GM20000 (cell line): ENCODE measurements at places on chromosomes 2 and 18.

DNA sequence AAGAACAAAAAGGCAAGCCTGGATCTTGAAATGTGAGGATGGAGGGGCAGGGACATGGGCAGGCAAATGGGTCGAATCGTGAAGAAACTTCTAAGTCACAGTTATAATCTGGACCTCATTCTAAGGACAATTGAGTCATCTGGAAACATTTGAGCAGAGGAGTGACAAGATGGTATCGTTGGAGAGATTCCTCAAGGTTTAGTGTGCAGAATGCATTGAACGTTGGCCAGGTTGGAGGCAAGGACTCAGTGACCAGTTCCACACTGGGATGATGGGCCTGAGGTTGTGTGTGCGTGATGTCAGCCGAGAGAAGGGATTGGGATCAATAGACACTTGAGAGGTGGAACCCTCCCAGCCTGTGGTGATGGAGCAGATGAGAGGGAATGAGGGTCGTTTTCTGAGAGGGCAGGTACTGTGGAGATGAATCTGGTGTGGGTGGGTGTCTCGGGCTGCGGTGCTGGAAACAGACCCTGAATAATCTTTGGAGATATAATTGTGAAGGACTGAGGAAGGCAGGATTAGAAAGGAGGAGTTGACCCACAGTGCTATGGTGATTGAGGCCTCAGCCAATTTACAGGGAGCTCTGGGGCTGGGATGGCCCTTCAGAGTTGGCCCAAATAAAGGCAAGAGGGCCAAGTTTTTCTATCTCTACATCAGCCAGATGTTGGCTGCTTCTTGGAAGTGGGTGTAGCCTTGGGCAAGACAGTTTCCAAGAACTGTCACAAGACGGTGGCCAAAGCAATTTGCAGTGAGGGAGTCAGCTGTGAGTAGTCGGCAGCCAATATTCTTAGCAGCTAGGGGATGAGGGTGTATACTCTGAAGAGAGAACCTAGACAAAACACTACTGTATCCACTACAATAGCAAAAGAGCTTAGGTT lies 5.8 kb upstream of the ZNF532 start:
- DNase-seq: no peak

GRCh38 chr2:65549631-65550030 lies 117.2 kb upstream of the SPRED2 start:
- DNase-seq: no peak

DNA sequence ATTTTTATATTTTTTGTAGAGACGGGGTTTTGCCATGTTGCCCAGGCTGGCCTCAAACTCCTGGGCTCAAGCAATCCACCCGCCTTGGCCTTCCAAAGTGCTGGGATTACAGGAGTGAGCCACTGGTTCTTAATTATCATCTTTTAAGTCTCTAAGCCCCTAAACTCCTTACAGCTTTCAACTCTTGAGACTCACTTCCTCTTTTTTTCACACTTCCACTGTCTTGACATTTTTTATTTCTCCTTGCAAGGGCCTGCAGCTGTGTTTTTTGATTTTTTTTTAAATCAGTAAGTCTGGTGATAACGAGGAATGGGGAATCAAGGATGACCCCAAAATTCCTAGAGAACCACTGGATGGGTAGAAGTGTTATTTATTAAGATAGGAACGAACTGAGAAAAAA lies 8.6 kb upstream of the ABCB11 start:
- DNase-seq: peak; percentile 17

DNA sequence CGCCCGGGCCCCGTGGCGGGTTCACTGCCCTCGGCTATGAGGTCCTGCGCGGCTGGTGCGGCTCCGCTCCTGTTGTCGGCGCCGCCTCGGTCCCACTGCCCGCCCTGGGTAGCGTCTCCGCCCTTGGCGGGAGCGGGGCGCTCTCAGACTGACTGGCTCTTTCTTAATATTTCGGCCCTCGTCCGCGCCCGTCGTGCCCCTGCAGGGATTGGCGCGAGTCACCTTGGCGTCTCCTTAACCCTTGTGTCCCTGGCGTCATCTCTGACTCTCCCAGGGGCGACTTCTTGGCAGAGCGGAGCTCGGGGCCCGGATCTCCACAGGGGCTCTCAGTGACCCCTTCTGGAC lies 1.3 kb downstream of the PTMA start:
- no peak for DNase-seq

GRCh38 chr2:155223781-155224406 lies 525.4 kb downstream of the KCNJ3 start:
- peak; percentile 11 for DNase-seq

- no peak for DNase-seq
Observed at GRCh38 chr2:102768892-102769291, 7.1 kb downstream of the TMEM182 start.

- no peak for DNase-seq
Observed at GRCh38 chr2:37507703-37508102, 163.3 kb downstream of the QPCT start.

DNA sequence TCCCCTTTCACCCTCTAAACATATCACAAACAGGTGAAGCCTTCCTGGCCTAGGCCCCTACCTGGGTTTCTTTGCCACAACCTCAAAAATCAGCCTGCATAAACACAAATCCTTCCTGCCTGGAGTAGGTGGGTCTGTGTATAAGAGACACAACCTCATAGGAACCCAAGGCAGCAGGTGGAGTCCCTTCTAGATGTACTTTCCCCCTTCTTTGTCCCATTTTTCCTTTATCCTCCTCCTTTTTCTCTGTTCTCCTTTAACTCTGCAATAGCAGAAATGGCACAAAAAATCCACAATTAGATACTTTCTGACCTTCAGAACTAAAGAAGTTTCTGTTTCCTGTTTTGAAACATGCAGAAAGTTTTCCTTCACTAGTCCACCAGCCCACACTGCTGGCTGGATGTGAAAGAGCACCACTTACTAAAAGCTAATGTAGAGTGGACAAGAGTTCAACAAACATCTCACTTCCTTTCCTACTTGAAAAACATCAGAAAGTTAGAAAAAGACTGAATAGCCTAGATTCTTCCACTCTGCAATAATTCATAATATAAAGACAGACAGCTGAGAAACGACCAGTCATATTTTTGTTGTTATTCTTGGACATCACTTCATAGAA lies 11.2 kb downstream of the SLC40A1 start:
- no peak for DNase-seq

GRCh38 chr18:22613058-22613690 lies 195.5 kb upstream of the CTAGE1 start:
- DNase-seq: no peak

DNA sequence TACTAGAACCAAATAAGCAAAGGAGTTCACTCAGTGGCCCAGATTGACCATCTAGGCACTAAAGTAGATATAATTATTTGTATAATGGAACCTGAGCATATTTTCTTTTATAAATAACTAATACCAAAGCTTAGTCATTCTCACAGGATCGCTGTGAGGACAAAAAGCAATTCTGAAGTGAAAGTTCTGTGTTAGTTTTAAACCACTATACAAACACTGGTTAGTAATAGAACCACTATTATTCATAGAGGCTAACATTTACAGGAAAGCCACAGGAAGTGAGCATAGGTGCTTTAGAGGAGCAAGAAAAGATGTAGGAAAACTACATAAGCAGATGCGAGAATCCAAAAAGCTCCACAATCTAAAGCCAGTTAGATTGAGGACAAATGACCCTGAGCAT lies 364.7 kb downstream of the XIRP2 start:
- no peak for DNase-seq

DNA sequence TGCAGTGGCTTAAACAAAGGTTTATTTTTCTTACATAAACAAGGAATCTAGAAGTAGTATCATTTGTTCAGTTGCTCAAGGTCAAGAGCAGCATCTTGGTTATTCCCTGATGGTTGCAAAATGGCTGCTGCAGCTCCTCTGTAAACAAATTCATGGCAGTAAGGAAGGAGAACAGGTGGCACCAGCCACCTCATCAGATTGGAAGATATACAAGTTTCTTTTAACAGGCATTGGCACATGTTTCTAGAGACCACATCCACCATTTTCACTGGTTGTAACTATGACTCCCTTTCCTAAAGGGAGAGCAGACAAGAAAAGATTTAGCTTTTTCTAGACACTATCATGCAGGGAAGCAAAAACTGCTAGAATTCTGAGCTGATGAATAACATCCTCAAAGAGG lies 46.3 kb downstream of the PKDCC start:
- DNase-seq: no peak

GRCh38 chr2:38164881-38165280 lies 88.9 kb upstream of the CYP1B1 start:
- DNase-seq: peak; percentile 24

GRCh38 chr2:148948868-148949267 lies 73.8 kb downstream of the KIF5C start:
- no peak for DNase-seq

DNA sequence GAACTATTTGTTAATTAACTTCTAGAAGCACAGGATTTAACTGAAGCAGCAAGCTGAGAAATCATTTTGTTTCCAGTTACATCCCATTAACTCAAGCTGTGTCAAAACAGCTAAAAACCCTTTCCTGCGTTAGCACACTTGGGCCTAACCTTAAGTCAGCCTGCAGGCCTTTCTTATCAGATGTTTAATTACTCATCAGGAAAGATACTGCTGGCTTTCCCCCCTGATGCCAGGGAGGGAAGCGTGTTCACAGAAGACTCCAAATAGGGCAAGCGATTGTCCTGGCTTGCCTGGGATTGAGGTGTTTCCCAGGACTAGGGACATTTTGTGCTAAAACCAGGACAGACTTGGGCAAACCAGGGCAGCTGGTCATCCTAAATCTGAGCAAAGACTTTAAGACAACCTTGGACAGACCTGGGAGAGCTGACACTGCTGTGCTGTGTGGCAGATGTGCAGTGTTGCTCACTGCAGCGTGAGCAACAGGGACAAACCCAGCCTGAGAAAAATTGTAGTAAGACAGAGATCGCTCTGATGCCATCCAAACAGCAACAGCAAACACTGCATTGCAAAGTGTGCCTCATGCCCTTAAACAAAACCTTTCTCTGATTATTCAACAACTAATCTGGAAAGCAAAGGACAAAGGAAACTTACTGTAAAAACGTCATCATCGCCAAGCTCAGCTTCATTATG lies 100.9 kb downstream of the SPRED2 start:
- DNase-seq: no peak

- peak; percentile 69 for DNase-seq
Observed at GRCh38 chr2:29309090-29310029, 194.1 kb downstream of the CLIP4 start.

DNA sequence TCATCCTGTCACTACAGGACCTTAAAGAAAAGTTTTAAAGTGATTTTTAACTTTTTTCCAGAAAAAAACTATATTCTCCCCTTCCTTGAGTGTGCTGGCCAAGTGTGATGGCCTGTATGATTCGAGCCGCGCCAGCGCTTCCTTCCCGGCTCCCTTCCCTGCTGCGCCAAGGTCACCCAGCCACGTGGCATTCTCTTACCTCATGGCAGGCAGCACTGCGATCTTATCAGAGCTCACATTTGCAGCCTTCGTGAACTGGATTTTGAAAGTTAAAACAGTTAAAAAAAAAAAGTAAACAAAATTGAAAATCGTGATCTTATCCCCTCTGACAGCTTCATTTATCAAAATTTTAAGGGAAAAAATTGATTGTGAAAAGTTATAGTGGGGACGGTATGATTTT lies 279.8 kb downstream of the PTGR3 start:
- no peak for DNase-seq

DNA sequence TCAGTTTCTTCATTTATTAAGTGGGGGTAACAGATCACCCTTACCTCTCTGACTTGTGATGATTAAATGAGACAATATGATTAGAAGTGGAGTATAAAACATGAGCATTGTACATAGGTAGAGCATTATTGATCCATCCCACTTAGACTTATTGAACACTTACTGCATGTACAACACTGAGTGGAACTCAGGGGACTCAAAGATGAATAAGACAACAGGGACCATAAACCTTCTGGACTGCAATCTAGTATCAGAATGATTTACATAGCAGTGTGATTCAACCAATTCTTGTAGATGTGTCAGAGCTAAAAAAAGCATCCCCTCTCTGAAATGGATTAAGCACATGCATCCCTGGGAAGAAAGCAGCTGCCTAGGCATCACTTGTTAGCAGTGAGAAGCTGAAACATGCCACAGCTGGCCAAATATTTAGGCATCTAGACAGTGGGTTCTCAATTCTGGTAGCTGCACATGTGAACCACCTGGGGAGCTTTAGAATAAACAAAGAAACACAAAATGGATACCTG lies 111.5 kb downstream of the CYRIA start:
- DNase-seq: no peak

GRCh38 chr2:661360-661635 lies 15.9 kb downstream of the TMEM18 start:
- DNase-seq: no peak

GRCh38 chr2:192000196-192000980 lies 153.5 kb upstream of the CAVIN2 start:
- DNase-seq: no peak

- no peak for DNase-seq
Observed at GRCh38 chr2:161115605-161116380, 44.4 kb upstream of the TANK start.

GRCh38 chr18:37869051-37869450 lies 303.5 kb upstream of the CELF4 start:
- DNase-seq: no peak

GRCh38 chr2:127103243-127104165 lies 3.5 kb downstream of the BIN1 start:
- no peak for DNase-seq

DNA sequence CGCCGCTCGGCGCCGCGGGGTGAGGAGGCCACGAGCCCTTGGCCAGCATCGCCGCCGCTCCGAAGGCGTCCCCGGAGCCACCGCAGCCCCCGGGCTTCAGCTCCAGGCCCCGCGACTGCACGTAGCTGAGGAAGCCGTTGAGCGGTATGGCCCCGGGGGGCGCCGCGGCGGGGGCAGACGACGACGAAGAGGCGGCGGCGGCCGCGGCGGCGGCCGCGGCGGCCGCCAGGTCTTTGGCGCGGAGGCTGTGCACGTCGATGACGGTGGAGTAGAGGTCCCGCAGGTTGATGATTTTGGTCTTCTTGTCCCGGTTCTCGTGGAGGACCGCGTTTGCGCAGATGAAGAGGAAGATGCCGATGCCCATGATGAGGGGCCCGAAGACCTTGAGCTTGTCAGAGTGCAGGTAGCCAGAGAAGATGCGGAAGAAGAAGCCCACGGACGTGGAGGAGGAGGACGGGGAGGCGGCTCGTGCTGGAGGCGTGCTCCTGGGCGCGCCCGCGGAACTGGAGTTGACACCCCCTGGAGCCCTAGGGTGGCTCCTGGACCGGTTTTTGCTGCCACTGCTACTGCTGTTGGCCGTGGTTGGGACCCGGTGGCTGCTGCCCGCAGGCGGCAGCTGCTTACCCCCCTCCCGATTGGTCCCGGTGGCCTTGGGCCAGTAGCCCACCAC lies 4.0 kb downstream of the TMEM200C start:
- DNase-seq: peak; percentile 20

- no peak for DNase-seq
Observed at GRCh38 chr2:26018184-26019055, 15.5 kb upstream of the RAB10 start.

GRCh38 chr2:165469417-165469816 lies at the start of gene CSRNP3:
CSRNP3 (plus strand) TSS chr2:165469698; CDS start chr2:165595066, 125,368 bp downstream.
- no peak for DNase-seq

DNA sequence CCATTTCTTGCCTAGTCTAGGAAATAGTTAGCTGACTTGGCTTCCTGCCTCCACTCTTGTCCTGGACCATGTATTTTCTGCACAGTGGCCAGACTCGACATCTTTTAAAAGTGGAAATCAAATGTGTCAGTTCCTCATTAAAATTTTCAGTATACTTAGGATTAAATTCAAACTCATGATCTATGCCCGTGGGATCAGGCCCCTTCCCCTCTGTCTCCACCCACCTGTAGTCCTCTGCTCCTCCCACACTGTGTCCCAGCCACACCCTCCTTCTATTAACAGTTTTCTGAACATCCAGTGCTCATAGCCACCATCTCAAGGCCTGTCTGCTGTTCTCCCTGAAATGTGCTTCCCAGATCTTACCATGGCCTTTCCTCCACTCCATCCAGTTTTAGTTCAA lies 13.3 kb downstream of the ARHGAP25 start:
- no peak for DNase-seq

GRCh38 chr2:3009005-3009404 lies 368.6 kb downstream of the EIPR1 start:
- DNase-seq: no peak
